ENCODE measurements at places on chromosomes 3 and 15.

DNA sequence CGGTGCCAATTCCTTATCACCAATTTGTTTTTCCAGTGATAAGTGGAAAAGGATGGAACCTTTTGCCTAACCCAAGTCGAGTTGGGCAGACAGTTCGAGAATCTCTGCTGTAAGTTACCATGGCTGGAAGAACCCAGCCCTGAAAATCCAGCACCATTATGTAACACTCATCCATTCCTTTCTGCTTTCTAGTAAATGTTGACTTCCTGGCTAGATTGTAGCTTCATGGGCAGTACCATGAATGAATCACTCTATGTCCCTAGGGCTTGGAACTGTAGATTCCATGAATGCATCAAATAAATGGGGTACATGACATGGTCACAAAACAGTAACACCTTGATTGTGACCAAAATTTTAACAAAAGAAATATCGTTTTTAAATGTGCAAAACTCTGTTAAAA lies 14.0 kb downstream of the CHCHD4 start:
- DNase-seq = no peak

- DNase-seq = no peak
These were observed 81.1 kb upstream of the MYZAP start for GRCh38 chr15:57510647-57511046.

GRCh38 chr3:146035366-146035765 lies 125.6 kb downstream of the PLOD2 start:
- DNase-seq = no peak

DNA sequence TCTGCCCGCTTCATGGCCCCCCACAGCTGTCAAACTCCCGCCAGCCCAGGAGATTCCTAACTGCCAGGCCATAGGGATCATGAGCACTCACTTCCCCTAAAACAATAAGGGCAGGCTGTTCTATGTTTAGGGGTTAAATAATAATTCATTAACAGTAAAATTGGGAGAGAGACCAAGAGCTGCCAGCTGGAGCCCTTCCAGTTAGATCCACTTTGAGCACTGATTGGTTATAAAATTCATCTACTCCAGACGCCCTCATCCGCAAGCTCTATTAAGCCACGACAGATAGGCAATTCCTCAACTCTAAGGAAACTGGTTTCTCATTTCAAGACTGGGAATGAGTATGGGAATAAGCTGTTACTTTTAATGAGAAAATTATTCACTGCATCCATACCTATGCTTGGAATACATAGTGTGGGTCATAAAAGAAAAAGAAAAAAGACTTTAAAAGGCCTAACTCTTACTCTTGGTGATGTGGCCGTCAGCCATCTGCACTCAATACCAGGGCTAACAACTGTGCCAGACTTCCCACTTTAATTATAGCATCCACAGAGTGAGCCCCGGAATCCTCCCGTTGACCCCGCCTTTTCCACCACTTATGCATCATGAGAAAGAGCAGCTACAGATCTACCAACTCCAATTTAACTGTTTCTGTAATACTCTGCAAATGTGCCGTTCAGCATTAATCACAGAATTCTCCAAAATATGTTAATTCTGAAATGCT lies 44.5 kb downstream of the IL17RD start:
- DNase-seq = no peak

DNA sequence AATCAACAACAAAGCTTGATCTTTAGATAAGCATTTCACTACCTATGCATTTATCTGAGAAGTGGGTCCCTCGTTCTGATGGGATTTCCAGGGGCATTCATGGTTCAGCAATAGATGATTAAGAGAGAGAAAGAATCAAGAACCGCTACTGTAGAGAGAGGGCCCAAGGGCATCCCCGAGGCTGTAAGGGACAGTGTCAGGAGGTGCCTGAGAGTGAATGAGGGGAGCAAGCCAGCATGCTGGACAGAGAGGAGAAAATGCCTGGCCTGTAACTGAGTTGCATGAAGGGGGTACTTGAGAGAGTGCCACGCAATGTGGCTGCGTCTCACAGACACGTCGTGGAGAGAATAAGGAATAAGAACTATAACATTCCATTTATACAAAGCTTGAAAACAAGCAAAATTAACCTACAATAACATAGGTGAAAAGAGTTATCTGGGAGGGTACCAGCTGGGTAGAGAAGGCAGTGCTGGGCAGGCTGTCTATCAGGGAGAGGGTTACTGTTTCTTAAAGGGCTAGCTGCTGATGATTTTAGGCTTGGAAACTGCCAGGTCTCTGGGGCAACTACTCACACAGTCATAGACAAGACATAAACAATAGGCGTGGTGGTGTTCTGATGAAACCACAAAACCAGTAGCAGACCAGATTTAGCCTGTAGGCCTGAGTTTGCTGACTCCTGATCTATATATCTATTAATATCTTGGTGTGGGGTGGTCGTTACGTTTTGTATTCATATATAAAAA lies 374.6 kb upstream of the CFAP20DC start:
- DNase-seq = no peak

- no peak for DNase-seq
These were observed 203.5 kb downstream of the UBE2E2 start for GRCh38 chr3:23406601-23407000.

- no peak for DNase-seq
These were observed 609.5 kb upstream of the UBE2E2 start for GRCh38 chr3:22593638-22594037.

GRCh38 chr3:53680028-53680427 lies 166.2 kb downstream of the CHDH start:
- DNase-seq = no peak

DNA sequence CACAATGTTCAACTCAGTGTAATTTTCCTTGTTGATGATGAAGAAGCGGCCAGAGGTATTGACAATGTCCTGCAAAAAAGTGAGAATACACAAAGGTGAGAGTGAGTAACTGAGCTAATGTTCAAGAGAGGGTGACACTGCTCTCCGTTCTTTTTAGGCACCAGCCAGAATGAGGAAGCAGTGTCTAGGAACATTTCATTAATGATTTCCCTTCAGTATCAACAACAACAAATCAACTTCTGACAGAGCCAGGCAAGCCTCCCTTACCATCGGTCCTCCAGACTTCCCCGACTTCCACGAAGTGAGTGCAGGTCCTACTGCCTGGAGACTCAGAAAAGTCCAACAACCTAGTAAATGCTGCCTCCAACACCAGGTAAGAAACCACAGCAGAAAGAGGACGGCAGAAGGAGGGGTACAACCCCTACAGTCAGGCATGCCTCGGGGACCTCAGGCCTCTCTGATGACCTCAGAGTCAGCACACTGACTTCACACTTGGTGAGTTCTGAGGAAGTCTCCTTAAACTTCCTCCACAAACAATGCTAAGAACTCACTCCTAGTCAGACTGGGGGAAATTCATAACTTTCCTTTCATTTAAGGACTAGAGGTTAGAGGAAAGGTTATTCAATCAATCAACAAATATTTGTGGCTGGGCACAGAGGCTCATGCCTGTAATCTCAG lies 62.7 kb downstream of the NPTN start:
- no peak for DNase-seq

DNA sequence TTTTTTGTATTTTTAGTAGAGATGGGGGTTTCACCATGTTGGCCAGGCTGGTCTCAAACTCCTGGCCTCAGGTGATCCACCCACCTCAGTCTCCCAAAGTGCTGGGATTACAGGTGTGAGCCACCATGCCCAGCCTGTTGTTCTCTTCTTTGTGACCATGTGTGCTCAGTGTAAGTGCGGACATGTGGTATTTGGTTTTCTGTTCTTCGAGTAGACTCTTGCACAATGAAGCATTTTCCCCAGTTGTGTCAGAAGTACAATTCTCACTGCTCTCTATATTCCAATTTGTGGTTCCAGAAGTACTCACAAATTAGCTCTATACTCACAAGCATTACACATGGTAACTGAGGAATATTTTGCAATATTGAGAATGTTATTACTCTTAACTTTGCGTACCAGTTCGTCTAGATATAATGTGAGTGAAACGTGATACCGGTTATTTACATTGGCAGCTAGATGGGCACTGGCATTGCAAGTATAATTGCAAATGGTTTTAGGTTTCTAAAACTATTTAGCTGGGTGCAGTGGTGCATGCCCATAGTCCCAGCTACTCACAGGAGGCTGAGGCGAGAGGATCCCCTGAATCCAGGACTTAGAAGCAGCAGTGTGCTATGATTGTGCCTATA lies 34.2 kb upstream of the MTMR14 start:
- no peak for DNase-seq

DNA sequence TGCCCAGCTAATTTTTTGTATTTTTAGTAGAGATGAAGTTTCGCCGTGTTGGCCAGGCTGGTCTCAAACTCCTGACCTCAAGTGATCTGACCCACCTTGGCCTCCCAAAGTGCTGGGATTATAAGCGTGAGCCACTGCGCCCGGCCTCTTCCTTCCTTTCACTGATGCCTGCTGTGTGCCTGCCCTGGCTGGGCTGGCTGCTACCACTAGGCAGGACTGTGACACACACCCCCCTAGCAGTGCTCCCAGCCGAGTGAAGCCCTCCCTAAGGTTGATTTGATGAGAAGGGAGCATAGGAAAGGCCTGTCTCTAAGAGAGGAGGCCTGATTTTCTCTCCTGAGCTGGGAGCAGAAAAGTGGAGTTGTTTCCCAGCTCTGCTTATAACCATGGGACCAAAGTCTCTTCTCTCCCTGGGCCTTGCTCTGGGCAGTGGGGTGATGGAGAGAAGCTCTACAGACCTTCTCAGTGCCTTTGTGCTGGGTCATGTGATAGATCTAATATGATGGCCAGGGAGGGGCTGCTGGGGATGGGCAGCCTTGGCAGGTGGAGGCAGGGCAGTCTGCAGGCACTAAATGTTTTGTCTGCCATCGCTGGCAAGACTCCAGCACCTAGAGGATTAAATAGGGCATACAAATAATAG lies 20.1 kb upstream of the SFMBT1 start:
- no peak for DNase-seq

- no peak for DNase-seq
These were observed 106.8 kb upstream of the SLC6A11 start for GRCh38 chr3:10709110-10709781.

DNA sequence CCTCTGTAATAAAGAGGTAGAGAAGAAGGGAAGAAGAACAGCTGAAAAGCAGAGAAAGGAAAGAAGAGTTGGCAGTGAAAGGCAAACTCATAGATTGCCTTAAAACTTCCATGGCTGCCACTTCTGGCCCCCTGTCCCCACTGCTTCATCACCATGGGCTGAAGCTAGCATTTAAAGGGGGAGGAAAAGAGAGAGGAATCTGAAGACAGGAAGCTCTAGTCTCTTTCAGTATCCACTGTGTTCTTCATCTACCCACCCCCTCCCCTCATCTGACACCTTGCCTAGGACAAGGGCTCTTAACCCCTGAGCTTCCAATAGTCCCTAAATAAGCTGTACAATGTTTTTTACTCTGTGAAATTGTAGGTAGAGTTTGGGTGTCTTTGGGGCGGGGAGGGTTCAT lies 60.6 kb downstream of the ALCAM start:
- no peak for DNase-seq

DNA sequence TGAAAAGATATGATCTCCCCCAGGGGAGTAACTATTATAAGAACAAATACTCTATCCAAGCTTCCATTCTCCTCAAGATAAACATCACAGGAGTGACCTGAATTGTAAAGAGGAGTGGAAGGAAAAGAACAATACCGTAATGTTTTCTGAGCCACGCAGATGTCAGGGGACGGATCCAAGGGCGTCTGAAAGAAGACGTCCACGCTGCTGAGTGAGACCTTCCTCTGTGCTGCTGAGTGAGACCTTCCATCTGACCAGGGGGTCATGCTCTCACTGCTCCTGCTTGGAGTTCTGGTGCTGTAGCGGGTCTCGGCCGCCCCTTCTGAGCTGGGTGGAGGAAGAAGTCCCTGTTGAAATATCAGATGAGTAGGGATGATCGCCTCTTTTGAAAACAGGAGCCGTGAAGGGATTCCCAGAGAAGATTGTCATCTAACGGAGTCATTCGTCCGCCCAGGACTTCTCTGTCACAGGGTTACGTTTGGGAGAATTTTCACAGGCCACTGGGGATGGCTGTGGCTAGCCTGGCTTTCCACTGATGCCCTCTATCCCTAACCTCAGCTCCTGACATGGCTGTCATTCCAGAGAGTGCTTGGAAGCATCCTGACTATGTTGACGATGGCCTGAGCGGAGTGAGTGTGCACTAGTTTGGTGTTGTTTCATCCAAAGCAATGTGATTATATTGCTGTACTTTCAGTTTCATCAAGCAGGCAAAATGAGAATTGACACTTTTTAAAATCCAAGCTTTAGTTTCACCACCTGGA lies 184.9 kb downstream of the APBA2 start:
- DNase-seq = no peak

DNA sequence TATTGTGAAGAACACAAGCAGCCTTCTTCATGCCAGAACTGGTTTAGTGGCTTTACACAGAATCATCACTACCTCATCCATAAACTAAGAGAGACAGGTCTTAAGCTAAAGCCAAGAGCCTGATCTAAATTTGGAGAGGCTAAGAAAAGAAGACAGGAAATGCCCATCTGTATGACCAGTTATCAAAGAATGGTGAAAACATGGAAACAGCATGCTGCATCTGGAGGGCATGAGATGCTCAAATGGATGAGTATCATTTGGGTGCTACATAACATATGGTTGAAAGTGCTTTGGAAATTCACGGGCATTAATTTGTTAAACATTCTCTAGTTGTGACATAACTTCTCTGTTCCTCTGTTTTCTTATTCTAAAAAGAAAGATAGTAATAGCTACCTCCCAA lies 112.5 kb downstream of the CPNE4 start:
- DNase-seq = no peak

GRCh38 chr3:47892286-47893040 lies 89.5 kb downstream of the DHX30 start:
- DNase-seq = no peak

DNA sequence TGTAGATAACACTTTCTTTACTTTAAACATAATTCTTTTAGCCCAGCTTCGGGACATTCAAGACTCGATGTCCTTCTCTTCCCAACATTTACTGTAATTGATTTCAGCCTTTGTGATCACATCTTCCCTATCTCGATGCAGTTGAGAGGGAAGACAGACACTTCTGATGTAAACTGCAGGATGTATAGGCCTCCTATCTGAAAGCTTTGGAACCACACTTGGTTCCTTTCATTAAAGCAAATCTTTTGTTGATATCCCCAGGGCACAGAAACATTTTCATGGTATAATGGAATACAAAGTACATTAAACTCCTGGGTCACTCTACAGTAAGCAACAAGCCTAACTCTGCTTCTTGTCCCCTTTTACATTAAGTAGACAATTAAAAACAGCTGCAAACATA lies 6.4 kb downstream of the GRM7 start:
- DNase-seq = no peak

- DNase-seq = no peak
These were observed 98.2 kb downstream of the OSBPL10 start for GRCh38 chr3:31882895-31883294.

DNA sequence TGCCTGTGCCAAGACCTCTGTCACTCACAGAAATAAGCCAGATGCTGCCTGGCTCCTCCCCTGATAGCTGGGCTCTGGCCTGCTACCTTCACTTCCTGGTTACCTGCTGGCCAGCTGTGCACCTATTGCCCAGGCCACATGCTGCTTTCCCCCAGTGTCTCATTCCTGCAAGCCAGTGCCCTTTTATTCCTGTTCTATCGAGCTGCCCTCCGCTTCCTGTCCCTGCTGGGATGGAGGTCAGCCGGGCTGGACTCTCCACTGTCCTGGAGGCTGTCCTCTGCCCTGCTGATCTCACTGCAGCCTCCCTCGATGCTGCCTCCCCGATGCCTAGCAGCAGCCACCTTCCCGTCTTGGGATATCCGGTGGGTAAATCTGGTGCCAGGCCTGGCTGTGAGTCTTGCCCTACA lies 37.0 kb upstream of the SNRPA1 start:
- no peak for DNase-seq

GRCh38 chr3:162103808-162104207 lies 607.2 kb downstream of the OTOL1 start:
- no peak for DNase-seq
